Stimulated activated effector memory CD8-positive, alpha-beta T cell treated with anti-CD3 and anti-CD28 coated beads, Interleukin-12 subunit alpha, Interleukin-12 subunit beta, amount 100 ng/mL, for 72 hours (primary cell): ENCODE measurements at places on chromosomes 1 and 21.

GRCh38 chr1:3275471-3276340 is 178.8 kb upstream of the ARHGEF16 start:
- no peak for DNase-seq

- DNase-seq: no peak
Observed at GRCh38 chr1:65388908-65389695, 31.4 kb upstream of the LEPR start.

DNA sequence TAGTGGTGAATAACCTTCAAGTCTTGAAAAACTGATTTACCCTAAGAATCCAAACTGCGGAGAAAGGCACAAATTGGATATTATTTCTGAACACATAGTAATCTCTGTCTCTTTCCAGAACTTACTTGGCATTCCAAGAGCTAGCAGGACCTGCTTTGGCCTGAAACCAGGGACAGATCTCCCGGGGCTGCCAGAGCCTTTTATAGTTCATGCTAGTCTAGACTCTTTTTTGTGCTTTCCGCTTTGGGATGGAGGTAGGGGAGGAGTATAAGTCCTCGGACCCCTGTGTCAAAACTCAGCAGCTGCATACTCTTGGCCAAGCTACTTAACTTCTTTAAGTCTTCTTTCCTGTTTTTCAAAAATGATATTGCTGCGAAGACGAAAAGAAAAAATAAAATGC is 3.8 kb upstream of the RYR2 start:
- DNase-seq: no peak

DNA sequence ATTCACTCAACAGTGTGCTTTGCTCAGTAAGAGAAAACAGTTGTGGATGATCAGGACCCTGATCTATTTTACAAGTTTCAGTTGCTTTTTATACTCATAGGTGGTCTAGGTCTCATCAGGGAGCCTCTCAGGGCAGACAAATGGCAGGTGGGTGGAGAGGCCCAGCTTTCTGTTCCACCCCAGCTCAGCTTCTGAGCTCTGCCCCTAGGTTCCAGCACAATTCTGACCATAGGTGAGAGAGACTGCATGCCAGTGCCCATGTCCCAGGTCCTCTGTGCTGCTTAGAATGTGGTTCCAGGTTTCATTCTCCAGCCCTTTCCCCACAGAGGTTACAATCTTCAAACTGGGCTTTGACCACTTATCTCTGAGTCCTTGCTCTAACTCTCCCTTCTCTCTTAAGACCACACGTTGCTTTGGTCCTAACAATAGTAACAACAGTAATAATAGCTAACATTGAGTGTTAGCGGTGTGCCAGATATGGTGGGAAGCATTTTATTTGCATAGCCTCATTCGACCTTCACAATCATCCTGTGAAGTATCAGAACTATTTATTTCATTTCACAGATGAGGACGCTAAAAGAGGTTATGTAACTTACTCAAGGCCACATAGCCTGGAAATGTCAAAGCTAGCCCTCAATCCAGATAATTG is 19.6 kb upstream of the DUSP10 start:
- no peak for DNase-seq

DNA sequence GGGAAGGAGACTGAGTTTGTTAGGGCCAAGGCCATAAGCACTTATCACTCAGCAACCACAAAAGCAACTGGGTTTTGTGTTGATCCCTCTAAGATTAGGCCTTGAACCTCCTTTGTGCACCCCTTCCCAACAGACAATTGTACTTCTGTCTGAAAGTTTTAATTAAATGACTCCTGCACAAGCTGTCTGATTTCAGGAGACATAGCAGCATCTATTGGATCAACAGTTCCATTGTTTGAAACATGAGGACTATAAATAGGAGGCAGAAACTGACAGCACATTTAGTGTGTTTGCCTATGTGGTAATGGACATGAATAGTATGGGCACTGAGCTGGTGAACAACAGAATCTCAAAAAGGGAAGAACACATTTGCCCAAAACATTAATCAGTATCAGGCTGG is 167.3 kb upstream of the KCNJ6 start:
- no peak for DNase-seq

GRCh38 chr21:27017246-27017645 is 50.4 kb upstream of the ADAMTS5 start:
- no peak for DNase-seq

DNA sequence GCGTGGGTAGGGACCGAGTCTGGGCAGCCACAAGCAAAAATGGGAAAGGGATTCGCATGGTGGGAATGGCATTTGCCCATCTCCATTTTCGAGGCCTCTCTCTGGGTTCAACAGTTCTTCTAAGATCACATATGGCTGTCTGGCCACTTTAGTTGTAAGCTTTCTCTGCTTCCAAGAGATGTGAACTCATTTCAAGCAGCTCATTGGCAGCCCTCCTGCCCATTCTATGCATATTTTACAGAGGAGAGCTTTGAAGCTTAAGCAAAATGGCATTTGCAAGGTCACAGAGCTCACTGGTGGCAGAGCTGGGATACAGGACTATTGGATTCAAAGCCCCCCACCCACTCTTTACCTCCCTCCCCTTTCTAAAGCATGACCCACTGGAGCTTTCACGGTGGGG is 93.7 kb downstream of the HHIPL2 start:
- DNase-seq: no peak

GRCh38 chr1:36432616-36433015 is 17.6 kb downstream of the OSCP1 start:
- DNase-seq: no peak

DNA sequence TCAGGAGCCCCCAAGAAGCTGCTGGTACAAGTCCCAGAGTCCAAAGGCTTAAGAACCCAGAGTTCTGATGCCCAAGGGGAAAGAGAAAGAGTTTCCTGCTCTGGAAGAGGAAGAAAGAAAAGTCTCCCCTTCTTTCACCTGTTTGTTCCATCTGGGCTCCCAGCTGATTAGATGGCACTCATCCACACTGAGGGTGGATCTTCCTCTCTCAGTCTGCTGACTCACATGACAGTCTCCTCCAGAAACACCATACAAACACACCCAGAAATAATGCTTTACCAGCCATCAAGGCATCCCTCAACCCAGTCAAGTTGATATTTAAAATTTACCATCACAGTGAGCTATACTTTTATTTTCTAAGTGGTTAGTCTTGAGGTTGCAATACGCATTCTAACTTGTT is 257.9 kb downstream of the PAPPA2 start:
- no peak for DNase-seq

DNA sequence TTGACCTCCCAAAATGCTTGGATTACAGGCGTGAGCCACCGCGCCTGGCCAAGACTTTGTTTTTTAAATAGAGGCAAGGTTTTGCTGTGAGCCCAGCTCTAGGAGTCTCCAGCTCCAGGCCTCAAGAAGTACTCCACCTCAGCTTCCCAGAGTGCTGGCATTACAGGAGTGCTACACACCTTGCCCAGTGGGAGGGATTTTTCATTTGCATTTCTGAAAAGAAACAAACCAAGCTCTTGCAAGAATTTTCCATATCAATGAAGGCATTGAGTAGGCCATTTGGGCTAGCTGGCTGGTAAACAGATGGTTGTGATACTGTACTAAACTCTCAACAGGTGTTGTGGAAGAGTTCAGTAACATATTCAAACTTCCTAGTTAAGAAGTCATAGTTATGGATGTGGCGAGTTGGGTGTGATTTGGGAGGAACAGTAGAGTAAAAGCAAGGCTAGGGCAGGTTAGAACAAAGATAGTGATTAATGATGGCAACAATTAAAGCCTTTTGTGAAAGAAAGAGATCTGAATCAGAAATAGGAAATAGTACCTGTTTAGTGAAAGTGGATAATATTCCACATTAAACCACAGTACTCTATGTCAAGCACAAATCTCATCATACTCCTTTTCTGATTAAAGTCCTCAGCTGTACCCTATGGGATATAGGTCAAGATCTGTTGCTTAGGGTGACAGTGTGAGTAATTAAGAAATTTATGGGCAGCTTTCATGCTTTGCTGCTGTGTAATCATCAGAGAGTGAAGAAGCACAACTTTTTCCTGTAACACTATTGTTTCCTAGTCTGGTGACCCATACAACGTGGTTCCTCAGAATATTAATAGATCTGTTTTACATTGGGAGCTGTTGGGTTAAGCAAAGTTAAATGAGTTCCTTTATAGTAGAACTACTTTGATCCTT is 10.7 kb downstream of the AKIRIN1 start:
- DNase-seq: no peak

DNA sequence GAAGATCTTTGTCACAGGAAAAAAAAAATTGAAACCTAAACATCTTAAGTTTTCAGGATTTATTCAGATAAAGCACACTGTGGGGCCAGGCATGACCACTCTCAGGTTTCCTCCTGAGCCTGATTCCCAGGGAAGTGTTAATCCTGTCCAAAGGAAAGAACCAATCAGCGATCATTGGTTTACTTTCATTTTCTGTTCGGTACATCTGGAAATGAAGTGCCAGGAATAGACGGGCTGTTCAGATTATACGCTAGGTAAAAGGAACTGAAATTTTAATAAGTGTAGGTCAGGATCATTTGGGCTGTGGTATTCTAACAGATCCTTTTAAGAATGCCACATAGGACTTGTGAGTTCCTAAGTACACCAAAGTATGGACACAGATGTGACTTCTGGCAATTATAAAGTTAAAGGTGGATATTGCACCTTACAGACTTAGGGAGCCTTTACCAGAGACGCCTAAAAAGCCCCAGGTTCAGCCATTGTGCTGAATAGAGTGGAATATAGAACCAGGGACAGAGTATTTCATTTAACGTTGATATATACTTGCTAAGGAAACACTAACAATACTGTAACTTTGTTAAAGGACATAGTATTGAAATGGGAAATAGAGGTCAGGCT is 9.3 kb upstream of the CACYBP start:
- DNase-seq: no peak

GRCh38 chr1:210607361-210607760 is 278.7 kb downstream of the HHAT start:
- no peak for DNase-seq

- peak; percentile 64 for DNase-seq
Observed at GRCh38 chr1:236280438-236281197, 1.1 kb downstream of the ERO1B start.

GRCh38 chr1:48718116-48718630 is 58.5 kb downstream of the BEND5 start:
- DNase-seq: no peak

DNA sequence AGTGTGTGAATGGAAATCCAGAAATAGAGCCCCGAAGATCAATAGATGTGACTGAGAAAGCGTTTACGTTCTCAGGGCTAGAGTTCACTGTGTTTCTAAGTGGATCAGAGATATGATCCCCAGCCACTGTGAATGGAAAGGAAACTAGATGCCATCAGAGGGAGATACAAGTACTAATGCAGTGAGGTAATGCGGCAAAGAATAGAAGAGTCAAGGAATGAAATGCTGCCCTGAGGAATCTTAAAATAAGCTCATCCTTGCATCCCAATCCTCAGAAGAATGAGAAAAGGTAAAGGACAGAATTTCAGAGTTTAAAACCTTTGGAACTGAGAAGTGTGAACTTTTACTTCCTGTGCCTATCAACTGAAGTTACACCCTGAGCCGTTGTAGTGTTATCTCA is 165.5 kb upstream of the ESRRG start:
- no peak for DNase-seq

- DNase-seq: no peak
Observed at GRCh38 chr1:160576884-160577283, 2.4 kb downstream of the CD84 start.

- DNase-seq: no peak
Observed at GRCh38 chr1:191714845-191715244, 443.4 kb upstream of the RGS18 start.

DNA sequence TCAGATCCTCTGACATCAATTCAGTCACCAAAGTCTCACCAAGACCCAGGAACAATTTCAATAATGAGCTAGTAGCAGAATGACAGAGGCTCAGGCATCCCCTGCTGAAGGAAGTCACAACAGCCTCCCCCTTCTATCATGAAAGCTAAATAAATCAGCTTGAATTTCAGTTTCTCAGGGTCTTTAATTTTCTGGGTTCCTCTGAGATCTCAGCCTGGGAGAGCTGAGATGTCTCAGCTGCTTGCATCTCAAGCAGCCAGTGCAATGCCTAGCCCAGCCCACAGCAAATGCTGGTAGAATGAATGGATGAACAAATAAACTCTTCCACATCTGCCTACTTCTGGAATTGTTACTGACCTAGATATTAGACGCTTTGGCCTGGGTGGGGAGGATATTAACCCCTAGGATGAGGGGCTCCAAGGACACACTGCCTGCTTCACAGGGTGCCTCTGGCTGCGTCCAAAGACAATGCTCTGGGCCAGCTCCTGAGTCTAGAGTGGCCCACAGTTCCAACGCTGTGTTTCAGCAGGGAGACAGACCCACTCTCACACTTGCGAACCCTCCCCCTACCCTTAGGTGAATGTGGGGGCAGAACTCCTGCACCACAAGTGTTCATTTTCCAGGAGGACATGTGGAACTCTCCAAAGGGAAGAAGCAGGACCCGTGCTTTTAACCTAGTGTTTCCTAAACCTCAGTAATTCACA is 11.2 kb upstream of the LORICRIN start:
- DNase-seq: no peak

DNA sequence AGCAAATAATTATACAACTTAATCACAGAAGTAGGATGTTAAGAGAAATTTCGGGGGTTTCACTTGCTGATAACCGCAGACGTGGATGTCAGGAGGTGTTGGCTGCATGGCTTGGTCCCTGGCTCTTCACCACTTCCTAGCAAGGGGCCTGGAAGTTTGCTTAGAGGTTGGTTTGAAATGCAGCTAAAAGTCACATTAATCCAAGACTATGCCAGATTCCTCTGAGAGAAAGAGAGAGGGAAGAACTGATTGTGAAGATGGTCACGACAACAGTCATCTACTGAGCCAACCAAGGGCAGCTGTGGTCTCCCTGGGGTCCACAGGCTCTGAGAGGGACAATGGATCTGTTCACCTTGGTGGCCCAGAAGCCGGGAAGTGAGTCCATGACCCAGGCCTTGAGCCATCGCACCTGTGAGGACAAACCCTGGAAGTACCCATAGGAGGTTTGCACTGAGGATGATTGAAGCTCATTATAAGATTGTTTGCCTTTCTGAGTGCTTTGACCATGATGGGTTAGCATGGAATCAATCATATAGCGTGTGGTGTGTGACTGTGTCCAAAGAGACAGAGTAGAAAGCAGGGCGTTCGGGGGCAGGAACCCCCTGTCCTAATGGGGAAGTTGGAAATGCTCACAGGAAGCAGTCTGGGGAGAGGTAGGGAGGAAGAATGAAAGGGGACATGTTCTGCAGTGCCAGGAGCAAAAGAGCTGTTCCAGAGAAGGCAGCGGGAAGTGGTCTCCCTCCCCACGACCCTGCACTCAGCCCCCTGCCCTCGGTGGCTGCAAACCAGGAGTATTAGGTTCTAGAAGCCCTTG is 47.1 kb downstream of the UMODL1 start:
- DNase-seq: no peak

- DNase-seq: no peak
Observed at GRCh38 chr1:5947978-5948680, 44.1 kb downstream of the NPHP4 start.

- DNase-seq: no peak
Observed at GRCh38 chr1:246579818-246580217, 13.6 kb downstream of the CNST start.

- no peak for DNase-seq
Observed at GRCh38 chr1:168428063-168428731, 115.6 kb downstream of the XCL2 start.
